ENCODE measurements at places on chromosomes 6 and 20.

DNA sequence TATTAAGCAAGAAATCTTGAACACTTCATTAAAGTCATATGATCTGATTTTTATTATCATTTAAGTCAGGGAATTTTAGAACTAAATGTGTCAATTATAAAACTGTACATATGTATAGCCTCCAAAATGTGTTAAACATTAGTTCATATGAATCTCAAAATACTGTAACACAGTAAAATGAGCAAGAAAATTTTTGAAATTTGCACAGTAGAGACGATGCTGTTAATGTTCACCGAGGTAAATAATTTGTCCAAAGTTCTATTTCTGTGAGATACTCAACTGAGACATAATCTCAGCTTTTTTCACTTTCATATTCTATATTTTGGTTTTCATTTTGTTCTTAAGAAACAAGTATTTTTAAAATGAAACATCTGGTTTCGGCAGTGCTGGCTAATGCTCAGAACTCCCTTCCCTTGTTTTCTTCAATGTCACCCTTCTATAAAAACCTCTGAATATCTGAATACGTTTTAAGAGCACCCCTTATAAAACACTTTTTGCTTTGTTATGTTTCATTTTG, 353.1 kb downstream of the LAMA2 start:
- no peak for DNase-seq

- peak; percentile 71 for DNase-seq
These were observed 41.4 kb downstream of the DTNBP1 start for GRCh38 chr6:15621203-15622044.

- DNase-seq, result no peak
These were observed 643.7 kb downstream of the UTRN start for GRCh38 chr6:144928847-144929246.

- DNase-seq, result peak; percentile 73
These were observed 21.1 kb upstream of the NOTCH4 start for GRCh38 chr6:32244946-32245398.

- no peak for DNase-seq
These were observed 4.5 kb downstream of the ECHDC1 start for GRCh38 chr6:127338936-127339335.

DNA sequence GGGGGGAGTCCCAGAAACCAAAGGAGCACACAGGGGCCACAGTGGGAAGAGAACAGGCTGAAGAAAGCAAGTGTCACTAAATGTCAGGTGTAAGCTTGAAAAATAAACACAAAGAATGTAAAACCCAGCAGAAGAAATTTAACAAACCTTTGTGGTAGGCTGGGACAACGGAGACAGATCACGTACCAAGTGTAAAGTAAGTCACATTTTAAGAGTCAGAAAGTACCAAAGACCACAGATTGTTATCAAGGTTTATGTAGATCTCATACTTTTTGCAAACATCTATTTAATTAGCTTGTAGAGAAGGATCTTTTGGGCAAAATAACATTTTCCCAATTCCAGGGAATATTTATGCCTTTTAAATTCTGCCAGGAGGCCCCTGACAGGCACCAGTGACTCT, 1.6 kb downstream of the CLIC5 start:
- DNase-seq, result no peak

DNA sequence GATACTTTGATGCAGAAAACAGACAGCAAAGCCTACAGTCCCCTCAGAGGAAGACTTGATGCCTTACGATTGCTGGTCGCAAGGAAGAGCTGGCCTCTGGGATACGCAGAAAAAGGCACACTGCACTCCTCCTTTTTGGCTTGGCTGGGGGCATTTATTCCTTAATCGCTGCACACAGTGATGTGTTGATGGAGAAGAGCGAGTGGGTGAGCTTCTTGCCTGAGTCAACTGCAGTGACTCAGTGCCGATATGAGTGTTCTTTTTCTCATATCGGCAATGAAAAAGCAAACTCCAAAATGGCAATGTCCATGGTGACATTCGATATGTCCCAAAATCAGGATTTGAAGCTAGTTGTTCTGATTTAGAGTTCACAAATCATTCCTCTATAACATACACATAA, 794.8 kb downstream of the HACE1 start:
- DNase-seq, result no peak

- DNase-seq, result peak; percentile 77
These were observed 67.0 kb downstream of the DNAAF9 start for GRCh38 chr20:3340443-3340842.

GRCh38 chr20:3651204-3651962, 11.8 kb downstream of the GFRA4 start:
- DNase-seq, result no peak

DNA sequence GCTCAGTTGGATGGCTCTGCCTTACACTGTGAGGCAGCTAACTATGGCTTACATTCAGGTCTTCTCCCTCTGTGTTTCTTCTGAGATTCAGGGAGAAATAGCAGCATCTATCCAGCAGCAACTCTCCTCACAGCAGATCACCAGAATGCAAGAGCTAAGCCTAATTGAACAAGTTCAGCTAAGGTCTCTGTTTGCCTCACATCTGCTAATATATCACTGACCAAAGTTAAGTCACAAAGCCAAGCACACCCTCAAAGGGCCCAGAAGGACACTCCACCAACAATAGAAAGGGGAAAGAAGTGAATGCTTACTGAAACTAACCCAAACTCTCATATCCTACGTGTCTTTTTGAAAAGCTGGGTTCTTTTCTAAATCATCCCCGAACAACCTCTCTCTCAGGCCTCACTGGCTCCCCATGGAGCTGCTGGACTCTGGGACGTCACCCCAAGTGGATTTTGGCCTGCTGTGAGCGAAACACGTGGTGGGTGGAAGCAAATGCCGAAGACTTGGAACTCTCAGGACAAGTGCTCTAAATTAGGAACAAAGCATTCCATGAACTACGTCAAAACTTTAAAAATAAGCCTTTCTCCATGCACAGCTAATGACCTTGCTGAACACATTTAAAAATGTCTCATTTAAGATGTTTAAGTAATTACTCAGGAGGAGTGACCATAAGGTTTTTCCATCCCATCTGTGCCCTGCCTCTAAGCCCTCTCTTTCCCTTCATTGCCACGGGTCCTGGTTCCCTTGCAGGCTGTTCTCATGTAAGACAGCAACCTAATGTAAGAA, 167.5 kb upstream of the PLCB4 start:
- DNase-seq, result no peak

DNA sequence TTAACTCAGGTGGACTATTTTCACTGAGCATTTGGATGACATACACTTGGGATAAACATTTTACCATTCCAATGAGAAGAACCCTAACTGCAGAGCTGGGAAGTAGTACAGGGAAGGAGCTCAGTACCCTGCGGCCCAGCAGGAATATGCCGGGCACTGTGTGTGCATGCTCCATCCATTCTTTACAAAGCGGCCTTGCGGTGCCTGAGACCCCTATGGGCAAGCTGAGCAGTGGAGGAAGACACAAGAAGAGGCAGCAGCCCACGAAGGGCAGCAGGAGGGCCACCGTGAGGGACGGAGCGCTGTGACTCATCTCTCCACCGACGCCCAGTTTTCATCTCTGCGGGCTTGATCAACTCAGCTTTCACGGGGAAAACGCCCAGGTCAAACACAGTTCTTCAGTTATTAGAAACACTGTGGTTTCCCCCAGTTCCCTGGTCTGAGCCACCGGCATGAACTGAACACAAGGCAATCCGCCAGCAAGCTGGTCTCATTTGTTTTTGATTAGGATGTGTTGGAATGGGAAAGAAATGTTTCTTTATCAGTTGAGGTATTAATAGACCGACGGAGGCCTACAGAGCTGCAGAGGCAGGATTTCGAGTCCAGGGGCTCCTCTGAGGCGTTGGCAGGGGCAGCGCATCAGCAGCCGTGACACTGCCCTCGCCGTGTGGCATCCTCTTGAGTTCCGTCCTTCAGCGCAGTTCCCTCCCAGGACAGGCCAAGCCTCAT, 44.9 kb downstream of the IRF4 start:
- DNase-seq, result no peak

GRCh38 chr6:137851669-137852068, 15.4 kb upstream of the TNFAIP3 start:
- DNase-seq, result no peak

- DNase-seq, result no peak
These were observed 405.0 kb downstream of the UTRN start for GRCh38 chr6:144690133-144690532.

GRCh38 chr6:149065121-149065520, 252.4 kb upstream of the TAB2 start:
- DNase-seq, result no peak

GRCh38 chr20:60117065-60117464, 158.8 kb downstream of the CDH26 start:
- DNase-seq, result no peak

- no peak for DNase-seq
These were observed 189.1 kb downstream of the TBX18 start for GRCh38 chr6:84575264-84575663.

DNA sequence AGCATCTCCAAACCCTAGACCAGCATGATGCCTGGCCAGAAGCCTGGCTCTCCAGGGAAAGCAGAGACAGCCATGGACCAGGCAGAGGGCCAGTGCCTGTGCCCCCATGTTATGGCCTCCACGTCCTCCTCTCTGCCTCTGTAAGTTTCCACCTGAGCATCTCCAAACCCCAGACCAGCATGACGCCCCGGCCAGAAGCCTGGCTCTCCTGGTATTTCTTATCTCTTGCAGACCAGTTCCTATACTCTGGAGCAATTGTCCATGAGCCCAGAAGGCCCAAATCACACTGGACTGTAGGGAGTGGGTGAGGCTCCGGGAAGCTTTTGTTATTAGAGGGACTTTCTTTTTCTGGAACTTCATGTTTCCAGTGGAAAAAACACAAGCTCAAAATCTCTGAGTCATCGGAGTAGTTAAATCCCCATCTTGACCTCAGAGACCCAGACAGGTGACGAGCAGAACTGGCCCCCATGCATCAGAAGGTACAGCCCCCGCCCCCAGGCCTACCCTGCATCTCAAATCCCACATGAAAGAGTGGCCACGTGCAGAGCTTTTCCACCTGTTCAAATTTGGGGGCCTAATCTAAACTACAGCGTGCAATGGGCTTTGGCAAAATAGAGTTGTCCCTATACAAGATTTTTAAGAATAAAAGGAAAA, 110.2 kb upstream of the FOXQ1 start:
- no peak for DNase-seq

DNA sequence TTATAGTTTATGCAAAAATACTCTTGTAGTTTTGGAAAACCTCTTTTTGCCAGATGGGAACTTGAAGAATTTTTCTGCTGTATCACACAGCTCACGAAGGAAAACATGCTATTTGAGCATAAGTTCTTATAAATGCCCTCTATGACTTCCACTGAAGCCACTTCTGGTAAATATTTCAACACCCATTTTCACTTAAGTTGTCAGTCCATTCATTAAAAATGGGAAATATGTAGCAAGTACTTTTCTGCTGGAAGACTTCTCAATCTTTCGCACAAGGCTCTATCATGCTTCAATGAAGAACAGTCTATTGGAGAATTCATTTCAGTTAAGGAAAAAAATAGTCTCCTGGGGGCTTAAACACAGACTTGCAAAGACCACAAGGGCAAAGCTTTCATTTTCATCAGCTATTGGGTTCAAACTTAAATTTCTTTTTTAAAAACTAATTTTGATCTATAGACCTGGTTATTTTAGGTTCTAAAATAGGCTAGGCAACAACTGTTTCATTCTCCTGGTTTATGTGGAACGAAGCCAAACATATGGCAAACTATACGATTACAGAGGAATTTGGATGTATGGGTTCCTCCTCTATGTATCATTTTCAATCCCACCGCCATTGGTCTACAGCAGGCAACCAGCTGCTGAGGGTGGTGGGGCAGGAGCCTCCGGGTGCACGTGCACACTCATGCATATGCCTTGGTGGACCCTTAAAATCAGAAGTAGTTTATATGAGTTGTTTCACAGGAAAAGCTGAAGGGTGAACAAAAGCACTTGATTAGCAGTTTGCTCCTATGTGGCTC, 38.7 kb downstream of the LAMA4 start:
- DNase-seq, result no peak

- DNase-seq, result peak; percentile 19
These were observed 15.9 kb upstream of the ADGB start for GRCh38 chr6:146582857-146583256.

DNA sequence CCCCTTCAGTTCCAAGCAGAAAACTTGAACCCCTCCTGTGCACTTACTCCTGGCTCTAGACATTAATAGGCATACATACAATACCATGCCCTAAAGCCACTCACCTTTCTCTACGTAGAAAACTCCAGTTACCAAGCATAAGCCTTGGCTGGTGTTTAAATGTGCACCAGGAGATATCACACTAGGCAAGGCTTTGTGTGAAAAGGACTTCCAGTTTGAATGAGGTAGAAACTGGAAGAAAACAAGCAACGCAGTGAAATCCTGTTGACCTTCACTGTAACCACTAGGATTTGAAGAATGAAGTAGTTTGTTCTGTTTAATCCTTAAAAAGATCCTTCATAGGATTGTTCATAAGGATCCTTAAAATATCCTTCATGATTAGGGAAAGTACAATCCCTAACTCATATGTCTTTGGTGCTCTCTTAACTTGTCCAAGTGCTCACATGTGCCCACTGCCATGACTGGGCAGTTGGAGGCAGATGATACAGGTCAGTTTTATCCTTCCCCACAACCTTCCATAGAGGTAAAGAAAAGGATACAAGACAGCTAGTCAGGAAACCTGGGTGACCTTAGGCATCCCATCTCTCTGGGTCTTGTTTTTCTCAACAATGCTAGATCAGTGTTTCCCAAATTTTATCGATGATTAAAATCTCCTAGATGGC, 9.2 kb upstream of the SCGN start:
- DNase-seq, result no peak

DNA sequence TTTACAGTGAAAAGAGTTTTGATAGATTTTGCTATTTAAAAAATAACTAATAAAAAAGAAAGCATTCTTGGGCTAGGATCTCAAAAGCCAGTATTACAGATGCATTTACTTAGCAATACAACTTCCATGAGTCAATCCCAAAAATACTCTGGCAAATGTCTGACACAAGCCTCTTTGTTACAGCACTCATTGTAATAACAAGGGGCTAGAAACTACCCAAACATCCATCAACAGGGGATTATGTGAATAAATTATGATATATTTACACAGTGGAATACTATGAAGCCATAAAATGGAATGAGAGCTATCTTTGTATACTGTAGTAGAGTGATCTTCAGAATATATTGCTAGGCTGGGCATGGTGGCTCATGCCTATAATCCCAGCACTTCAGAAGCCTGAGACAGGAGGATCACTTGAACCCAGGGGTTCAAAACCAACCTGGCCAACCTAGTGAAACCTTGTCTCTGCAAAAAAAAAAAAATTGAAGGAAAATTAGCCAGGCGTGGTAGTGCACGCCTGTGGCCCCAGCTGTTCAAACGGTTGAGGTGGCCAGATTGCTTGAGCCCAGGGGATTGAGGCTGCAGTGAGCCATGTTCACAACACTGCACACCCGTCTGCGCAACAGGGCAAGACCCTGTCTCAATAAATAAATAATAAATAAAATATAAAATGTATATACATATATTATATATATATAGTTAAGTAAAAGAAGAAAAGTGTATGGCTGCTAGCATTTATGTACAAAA, 34.7 kb upstream of the TOP1 start:
- DNase-seq, result no peak

- DNase-seq, result no peak
These were observed 60.5 kb downstream of the ZMYND8 start for GRCh38 chr20:47295921-47296426.
